Fibroblast of the conjunctiva (primary cell): ENCODE measurements at places on chromosomes 16 and 17.

DNA sequence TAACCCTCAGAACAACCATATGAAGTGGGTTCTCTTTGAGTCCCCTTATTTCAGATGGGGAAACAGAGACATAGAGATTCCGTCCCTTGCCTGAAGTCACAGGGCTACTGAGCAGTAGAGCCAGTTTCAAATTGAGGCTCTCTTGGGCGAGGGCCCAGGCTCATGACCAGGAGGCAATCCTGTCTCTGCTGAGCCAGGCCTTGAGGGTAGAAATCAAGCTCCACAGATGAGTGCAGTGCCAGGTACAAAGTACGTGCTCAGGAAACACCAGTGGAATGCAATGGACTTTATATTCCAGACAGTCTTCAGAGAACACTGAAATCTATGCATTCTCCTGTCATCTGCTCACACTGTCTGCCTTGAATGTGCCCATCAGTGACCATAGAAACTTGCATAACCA lies 291.7 kb upstream of the MAF start:
- no peak for DNase-seq

DNA sequence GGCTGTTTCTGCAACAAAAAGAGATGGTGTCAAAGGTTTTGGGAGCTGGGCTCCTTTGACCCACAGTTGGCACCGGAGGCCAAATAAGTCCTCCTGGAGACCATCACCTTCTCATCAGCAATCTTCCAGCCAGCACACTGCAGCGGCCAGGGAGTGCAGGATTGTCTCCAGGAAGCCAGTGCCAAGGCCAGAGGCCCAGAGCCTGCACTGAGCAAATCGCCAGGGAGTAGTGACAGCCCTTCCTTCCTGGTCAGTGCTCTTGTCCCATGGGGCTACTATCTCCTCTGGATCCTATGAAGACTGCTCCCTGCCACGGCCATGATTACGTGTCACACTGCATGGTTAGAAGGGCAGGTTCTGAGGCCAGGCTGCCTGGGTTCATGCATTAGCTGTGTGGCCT lies 134.3 kb upstream of the CRHR1 start:
- DNase-seq: no peak

DNA sequence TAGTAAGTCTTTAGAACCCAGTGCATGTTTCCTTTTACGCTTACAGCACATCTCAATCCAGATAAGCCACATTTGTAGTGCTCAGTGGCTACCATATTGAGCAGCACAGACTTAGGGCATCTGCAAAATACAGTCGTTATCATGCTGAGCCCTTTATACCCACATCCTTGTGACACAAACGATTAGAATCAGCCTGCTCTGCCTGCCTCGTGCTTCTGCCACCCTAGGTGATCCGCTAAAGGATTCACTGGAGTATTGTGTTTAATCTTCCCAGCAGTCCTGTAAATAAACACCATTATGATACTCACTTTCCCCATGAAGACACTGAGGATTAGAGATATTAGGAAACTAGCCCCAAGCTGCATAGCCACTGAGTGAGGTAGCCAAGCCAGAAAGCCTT lies 51.3 kb upstream of the FA2H start:
- no peak for DNase-seq

DNA sequence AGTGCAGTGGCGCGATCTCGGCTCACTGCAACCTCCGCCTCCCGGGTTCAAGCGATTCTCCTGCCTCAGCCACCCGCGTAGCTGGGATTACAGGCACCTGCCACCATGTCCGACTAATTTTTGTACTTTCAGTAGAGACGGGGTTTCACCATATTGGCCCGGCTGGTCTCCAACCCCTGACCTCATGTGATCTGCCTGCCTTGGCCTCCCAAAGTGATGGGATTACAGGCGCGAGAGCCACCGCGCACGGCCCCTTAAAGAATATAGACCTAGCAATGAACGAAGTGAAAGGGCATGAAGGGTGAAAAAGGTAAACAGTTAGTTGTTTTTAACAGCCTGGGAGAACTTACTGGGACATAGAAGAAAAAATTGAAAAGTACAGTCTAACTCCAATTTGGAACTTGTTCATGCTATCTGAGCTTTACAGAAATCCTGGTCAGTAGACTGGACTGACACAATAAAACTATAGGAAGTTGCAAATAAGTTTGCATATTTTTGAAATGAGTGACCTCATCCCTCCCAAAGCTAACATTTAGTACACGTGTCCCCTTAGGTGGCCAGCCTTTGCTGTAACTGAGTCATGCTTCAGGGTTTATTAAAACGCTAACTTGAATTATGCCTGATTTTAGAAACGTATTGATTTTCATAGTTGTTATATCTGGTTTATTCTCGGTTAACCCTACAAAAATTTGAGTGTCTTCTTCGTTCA lies 1.8 kb downstream of the COG1 start:
- no peak for DNase-seq

DNA sequence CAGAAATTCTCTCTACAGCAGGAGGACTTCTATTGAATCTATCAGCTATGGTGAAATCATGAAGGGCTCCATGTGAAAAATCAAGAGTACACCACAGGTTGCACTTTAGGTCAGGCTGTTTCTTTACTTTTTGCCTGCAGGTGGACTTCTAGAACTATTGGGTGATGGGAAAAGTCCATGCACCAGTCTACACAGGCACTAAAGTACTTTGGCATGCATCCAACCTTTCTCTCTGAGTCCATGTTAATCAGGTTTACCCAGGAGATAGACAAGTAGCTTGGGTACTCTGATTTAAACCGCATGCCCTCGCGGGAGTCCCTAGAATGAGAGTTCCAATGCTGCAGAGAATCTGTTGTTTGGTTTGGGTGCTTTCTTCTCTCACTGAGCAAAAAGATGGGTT lies 9.1 kb upstream of the ANKFN1 start:
- DNase-seq: no peak

DNA sequence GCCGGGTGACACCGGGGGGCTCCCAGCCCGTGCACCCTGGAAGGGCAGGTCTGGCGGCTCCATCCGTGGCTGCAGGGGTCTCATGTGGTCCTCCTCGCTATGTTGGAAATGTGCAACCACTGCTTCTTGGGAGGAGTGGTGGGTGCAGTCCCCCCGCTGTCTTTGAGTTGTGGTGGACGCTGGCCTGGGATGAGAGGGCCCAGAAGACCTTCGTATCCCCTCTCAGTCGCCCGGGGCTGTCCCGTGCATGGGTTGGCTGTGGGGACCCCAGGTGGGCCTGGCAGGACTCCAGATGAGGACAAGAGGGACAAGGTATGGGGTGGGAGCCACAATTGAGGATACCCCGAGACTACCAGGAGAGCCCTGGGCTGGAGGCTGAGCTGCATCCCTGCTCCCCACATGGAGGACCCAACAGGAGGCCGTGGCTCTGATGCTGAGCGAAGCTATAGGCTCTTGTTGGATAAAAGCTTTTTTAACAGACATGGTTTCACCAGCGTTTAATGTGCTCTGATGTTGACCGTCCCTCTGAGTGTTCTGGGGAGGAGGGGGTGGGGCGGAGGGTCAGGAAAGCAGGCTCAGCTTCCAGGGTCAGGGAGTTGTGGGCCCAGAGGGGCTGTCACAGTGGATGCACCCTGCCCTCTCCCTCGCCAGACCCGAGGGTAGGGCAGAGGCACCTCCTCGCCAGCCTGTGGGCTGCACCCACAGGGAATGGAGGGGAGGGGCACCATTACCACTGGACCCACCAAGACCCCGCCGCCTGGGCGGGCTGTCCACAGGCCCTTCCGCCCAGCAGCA lies 5.4 kb downstream of the SPATA2L start:
- DNase-seq: no peak
